IPS-NIHi11 (cell line): ENCODE measurements at places on chromosomes 2 and 18.

- DNase-seq = no peak
Observed at GRCh38 chr2:2567776-2568175, 236.7 kb upstream of the MYT1L start.

DNA sequence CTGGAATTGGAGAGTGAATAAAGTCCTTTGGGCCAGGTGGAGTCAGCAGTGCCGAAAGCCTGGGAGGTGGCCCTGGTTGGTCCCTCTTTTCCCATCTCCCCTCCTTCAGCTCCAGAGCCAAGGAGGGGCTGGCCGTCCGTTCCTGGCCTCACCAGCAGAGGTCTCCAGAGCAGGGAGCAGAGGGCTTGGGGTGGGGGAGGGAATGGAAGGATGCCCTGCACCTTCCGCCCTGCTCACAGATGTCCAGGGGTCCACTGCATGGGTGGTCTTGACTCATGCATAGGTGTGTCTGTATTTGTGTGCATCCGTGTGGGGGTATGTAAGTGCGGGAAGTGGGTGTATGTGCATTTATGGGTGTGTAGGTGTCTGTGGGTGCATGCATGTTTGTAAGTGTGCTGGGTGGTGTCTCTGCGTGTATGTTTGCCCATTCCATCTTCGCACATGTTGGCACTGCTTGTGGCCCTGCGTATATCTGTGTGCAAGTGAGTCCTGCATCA, 201.8 kb downstream of the ZFP36L2 start:
- peak; percentile 89 for DNase-seq

GRCh38 chr2:100321179-100321865, 979 bp downstream of the LONRF2 start:
- DNase-seq = peak; percentile 87

- no peak for DNase-seq
Observed at GRCh38 chr18:77012806-77013541, 119.6 kb downstream of the MBP start.

GRCh38 chr2:69380072-69380917, 6.7 kb downstream of the GFPT1 start:
- no peak for DNase-seq

DNA sequence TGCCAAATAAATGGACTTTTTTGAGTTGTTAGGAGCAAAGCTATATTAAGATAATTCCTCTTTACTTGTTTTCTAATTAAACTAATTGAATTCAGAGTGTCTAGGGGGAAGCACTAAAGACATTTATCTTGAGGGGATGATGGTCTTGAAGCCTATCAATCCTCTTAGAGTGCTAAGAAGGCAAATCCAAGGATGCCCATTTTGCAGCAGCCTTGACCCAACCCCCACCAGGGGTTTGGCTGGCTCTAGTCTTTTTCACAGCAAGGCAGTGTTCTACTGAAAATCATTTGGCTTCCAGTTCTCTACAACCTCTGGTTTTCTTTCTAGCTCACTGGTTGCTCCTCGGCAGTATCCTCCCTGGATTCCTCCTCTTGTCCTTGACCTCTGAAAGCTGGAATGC, 6.5 kb upstream of the RAX start:
- DNase-seq = no peak

- peak; percentile 53 for DNase-seq
Observed at GRCh38 chr2:10471046-10471571, 23.0 kb upstream of the ODC1 start.

DNA sequence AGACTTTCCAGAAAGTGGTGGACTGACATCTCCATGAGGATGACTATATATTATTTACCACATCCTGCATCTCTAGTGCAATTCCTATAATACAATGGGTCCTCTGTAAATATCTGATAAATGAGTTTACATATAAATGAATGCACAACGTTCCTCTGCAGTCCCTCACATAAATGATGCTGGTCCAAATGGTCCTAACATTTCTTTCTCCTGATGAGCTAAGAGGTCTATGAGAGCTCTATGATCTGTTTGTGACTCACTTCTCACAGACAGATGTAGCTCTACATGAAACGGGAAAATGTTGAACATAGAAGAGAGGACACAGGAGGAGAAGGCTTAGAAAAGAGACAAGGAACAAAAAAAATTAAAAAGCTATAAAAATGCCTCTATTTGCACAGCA, 201.2 kb upstream of the PIK3C3 start:
- no peak for DNase-seq

DNA sequence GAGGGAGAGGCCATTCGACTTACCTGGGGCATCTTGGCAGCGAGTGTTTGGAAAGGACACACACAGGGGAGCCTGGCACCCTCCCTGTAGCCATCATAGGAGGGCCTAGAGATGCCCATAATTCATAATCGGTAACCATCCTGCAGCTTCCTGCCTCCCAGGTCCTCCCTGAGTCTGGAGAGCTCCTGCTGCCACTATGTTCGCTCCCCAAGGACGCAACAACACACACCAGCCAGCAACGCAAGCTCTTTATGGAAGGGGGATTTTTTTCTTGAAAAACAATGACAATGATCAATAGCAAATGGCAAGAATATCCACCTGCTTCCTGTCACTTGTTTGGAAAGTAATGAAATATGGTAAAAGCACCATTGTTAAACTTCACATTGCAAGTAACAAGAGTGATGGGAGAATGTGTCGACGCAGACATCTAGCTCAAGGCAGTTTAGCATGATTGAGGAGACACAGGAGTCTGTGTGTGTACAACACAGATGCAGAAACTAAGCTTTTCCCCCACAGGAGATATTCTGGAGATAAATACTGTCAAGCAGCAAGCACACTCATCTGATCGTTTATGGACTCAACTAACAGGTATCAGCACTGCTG, 24.9 kb upstream of the CREG2 start:
- no peak for DNase-seq

- no peak for DNase-seq
Observed at GRCh38 chr2:220114443-220114842, 487.0 kb downstream of the SLC4A3 start.

DNA sequence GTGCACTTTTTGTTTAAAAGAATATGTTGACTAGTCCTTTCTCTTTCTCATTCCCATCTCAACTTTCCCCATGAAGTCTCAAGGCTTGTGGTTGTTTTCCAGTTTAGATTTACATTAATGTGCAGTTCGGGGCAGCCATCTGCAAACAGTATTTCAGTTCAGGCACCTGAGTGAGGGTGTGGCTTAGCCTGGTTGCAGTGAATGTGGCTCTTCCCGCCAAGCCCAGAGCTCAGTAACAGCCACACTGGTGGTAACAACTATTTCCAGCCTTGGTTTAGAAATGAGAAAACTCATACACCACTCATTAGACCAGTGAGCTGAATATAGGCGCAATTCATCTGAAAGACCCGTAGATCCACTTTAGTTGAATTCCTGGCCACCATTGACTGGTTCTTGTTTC, 394.3 kb downstream of the CMPK2 start:
- DNase-seq = no peak

- DNase-seq = no peak
Observed at GRCh38 chr2:194320520-194320919, 1336.5 kb upstream of the SLC39A10 start.

- DNase-seq = peak; percentile 74
Observed at GRCh38 chr2:41698678-41699422, 349.0 kb upstream of the PKDCC start.

GRCh38 chr2:192480984-192481383, 286.3 kb upstream of the TMEFF2 start:
- DNase-seq = no peak

DNA sequence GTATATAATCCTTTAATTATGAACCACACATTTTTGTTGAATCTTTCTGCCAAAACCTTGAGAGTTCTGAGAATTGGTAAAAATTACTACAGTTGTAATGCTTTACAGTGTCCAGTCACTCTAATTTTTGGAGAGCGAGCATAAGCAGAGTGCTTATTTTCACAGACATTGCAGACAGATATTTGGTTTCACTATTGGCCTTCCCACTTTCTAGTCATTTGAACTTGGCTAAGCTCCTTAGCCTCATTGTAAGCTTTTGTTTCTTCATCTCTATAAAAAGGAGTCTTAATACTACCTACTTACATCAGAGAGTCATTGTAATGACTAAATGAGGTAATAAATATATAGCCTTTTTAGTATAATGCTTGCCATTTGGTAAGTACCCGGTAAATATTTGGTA, 80.4 kb downstream of the LCLAT1 start:
- DNase-seq = no peak

DNA sequence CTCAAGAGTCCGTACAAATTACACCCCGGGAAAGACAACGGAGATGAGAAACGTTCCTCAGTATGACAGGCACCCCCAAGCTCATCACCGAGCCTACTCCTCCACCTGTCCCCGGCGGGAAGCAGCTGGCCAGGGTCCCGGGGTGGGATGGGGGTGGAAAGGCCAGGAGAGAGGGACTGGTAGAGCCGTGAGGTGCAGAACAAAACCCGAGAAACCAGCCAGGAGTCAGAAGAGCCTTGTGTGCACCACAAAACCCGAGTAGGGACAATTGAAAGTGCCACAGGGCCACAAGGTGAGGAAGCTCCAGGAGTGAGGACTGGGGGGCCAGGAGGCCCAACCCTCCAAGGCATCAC, 75.5 kb upstream of the SALL3 start:
- no peak for DNase-seq

GRCh38 chr18:55781481-55781957, 193.5 kb upstream of the TCF4 start:
- DNase-seq = peak; percentile 51

DNA sequence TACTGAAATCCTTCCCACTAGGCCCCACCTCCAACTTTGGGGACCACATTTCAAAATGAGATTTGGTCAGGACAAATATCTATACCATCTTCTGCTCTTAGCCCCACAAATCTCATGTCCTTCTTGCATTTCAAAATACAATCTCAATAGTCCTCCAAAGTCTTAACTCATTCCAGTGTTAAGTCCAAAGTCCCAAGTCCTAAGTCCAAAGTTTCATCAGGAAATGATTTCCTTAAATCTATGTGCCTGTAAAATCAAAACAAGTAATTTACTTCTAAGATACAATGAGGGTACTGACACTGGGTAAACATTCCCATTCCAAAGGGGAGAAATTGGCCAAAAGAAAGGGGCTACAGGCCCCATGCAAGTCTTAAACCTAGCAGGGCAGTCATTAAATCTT, 40.5 kb upstream of the TNP1 start:
- no peak for DNase-seq

DNA sequence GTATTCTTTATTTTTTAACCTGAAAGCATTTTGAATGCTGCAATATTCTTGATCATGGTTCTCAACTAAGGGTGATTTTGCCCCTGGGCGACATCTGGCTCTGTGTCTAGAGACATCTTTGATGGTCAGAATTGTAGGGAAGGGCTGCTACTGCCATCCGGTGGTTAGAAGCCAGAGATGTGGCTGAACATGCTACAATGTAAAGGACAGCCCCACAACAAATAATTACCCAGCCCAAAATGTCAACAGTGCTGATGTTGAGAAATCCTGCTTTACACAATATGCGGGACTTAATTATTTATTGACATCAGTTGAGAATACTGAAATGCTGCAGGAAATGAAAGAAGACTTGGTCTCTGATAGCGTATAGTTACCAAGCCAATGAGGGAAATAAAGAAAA, 37.5 kb upstream of the SERPINB2 start:
- peak; percentile 48 for DNase-seq

DNA sequence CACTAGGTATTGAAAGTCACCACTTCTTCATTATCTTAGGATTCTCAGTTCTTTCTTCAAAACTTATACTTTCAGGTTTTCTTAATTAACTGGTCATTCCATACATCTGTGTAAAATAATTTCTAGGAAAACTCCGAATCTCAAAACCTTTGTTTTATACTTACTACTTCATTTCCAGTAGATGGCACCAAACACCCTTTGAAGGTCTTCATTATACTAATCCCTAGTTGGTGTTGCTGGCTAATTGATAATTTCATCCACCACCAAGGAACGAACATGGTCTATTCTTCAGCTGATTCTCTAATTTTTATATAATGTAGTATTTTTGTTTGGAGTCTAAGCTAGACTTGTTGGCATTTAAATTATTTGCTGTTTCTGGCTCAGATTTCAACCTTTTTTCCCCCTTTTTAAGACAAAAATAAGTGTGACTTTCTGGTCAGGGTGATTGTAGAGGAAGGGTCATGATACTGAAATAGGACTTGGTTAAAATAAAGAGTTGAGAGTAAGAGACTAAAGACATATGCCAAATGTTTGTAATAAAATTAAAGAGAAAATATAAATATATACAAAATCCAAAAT, 2.8 kb upstream of the MXD1 start:
- no peak for DNase-seq

DNA sequence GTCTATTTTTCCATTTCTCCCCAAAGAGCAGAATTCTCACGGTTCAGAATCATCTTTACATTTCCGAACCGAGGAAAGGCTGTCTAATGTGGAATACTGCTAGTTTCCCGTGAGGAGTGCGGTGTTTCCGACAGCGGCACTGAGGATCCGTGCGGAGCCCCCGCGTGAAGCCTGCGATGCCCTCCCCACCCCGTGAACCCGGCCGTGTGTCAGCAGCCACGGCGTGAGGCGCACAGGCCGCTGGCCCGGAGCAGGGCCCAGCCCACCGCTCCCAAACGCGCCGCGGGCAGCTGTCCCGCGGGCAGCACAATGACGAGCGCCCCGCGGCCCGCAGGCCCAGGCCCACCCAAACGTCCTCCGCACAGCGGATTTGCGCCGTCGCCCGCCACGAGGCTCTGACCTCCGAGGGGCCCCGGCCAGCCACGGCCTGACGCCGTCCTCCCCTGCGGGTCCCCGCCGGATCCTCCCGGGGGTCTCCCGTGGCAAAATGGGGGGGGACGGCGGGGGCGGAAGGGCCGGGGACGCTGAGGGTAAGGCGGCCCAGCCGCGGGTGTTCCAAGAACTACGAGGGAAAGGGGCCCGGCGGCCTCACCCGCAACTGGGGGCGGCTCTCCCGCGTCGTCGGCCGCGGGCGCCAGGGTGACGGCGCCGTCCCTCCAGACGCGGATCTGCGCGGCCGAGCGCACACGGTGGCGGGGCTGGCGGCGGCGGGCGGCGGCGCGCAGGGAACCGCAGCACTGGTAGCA, 796 bp downstream of the SPIRE1 start:
- peak; percentile 55 for DNase-seq

GRCh38 chr2:43013821-43014345, 212.5 kb downstream of the ZFP36L2 start:
- no peak for DNase-seq

DNA sequence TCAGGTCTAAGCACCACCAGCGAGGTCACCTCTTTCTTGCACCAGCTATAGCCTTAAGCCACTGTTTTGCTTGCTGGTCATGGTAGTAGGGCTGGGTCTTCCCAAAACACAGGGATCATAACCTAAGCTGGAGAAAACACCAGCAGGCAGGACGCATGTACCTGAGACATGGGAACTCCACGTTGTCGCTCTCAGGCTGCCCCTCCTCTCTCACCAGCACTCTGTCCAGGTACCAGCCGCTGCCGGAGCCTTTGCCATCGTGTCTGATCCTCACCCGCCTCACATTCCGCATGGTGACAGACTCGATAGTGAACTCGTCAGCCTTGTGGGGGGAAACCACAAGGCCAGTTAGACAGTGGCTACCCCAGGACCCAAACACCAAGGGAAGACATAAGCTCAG, 79.5 kb downstream of the LOXHD1 start:
- no peak for DNase-seq

DNA sequence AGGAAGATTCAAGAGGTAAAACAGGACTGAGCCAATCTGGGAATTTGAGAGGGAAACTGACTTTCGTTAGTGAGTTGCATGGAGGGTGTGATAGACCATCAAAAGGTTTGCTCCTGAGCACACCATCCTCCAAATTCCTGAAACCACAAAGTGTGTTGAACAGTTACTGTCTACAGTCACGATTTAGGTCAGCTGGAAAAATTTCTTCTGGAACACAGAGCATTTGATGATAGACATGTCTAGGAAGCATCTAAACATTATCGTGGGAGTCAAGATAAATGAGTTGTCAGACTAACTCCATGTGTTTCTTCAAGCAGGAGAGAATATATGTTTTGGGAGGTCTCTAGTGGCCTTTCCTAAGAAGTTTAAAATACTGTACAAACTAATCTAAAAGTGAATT, 449.4 kb upstream of the SLC14A2 start:
- DNase-seq = no peak
